ENCODE measurements at places on chromosomes 6 and 20. TPM values are rescaled to one million over a fixed set of nuclear protein-coding genes. Genes with fewer than 3 reads are reported as not detected.

- DNase-seq: no peak
- H3K27me3 ChIP-seq: no peaks in the 10 kb centered on the region
- no peak overlapping the region for H3K27ac ChIP-seq
- no peak overlapping the region for H3K4me3 ChIP-seq
- no peaks in the 10 kb centered on the region for H3K4me1 ChIP-seq
- no peaks in the 10 kb centered on the region for H3K36me3 ChIP-seq
Observed at GRCh38 chr6:126805861-126806260, 312.6 kb upstream of the RSPO3 start.

- H3K27ac ChIP-seq: peak overlapping the region; percentile 83
- peak; percentile 21 for DNase-seq
- peaks cover 7% of the 10 kb centered on the region for H3K4me1 ChIP-seq
- peak overlapping the region; percentile 35 for H3K4me3 ChIP-seq
Observed at GRCh38 chr6:166365221-166365620, 17.5 kb downstream of the MPC1 start.

DNA sequence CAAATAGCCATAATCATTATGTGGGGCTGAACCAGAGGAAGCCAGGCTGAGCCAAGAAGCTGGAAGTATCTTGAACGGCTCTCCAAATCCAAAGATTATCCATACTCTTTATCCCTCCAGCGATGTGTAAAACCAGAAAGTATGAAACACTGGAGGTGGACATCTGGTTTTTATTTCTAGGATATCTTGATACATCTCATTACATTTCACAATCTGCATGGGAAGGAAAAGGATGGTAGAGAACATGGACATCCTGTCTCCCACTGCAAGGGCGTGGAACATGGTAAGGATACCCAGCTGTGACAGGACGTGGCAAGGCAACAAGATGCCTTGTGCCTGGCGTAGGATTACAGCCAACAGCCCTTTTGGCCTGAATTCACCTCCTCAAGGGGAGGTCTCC is 20.1 kb downstream of the TRIM27 start:
- H3K4me1 ChIP-seq: no peaks in the 10 kb centered on the region
- DNase-seq: no peak
- no peak overlapping the region for H3K4me3 ChIP-seq
- no peak overlapping the region for H3K27ac ChIP-seq
- H3K36me3 ChIP-seq: peaks cover 30% of the 10 kb centered on the region
- no peaks in the 10 kb centered on the region for H3K27me3 ChIP-seq

GRCh38 chr6:42427871-42428270 is 23.9 kb downstream of the TRERF1 start:
- H3K36me3 ChIP-seq: no peaks in the 10 kb centered on the region
- H3K27me3 ChIP-seq: no peaks in the 10 kb centered on the region
- DNase-seq: no peak
- no peak overlapping the region for H3K4me3 ChIP-seq
- peaks cover 6% of the 10 kb centered on the region for H3K4me1 ChIP-seq

DNA sequence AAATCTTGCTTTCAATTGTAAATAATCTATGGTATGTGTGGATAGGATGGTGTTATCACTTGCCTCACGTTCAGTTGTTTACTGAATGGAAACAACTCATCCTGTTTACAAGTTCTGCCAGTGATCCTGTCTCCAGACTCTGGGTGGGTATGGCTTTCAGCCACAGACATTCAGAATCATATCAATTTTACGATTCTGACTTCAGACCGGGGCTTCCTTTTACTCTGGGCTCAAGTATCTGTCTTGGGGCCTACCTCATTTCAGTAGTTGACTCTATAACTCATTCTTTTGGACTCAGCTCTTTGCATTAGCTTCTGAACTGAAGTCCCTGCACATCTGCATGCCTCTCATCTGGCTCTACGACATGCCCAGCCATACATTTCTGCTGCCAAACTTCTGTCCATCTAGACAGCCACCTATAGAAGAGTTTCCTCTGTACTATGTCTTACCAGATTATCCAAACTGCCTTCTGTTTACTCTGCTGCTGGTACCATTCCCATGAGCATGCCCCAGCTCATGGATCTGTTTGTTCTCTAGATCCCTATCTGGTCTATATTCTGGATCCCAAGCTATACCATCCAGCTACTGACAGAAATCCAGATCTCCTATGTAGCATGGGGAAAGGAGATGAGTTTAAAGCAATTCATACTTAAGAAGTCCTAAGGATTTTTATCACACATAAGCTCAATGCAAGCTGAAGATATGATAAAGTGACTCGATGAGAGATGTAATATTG is 34.3 kb downstream of the FYN start:
- H3K4me1 ChIP-seq: peaks cover 28% of the 10 kb centered on the region
- H3K27ac ChIP-seq: no peak overlapping the region
- H3K4me3 ChIP-seq: no peak overlapping the region
- no peak for DNase-seq
- no peaks in the 10 kb centered on the region for H3K36me3 ChIP-seq

- H3K4me1 ChIP-seq: peaks cover 9% of the 10 kb centered on the region
- no peaks in the 10 kb centered on the region for H3K36me3 ChIP-seq
- H3K27ac ChIP-seq: no peak overlapping the region
- no peak overlapping the region for H3K4me3 ChIP-seq
- DNase-seq: no peak
- no peaks in the 10 kb centered on the region for H3K27me3 ChIP-seq
Observed at GRCh38 chr20:3815703-3816315, 4.5 kb upstream of the AP5S1 start.

DNA sequence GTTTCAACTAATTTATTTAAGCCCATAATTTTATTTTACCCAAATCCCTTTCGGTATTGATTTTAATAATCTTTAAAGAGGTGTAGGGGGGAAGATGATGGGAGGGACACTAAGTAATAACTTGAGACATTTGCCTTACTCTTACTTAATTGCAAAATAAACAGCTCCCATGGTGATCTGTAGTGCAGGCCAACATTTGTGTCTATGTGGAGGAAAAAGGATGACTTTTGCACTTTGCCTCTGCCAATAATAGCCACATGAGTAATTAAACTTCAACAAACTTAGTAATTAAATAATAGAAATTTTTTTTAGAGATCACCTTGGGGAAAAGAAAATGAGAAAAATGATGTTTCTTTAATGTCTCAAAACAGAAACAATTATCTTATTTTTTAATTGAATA is 29.9 kb upstream of the CD2AP start:
- no peaks in the 10 kb centered on the region for H3K4me1 ChIP-seq
- H3K27me3 ChIP-seq: no peaks in the 10 kb centered on the region
- no peak overlapping the region for H3K27ac ChIP-seq
- DNase-seq: no peak
- H3K36me3 ChIP-seq: no peaks in the 10 kb centered on the region

GRCh38 chr6:167027308-167027707 is 28.1 kb downstream of the CEP43 start:
- peaks cover 28% of the 10 kb centered on the region for H3K36me3 ChIP-seq
- DNase-seq: no peak
- H3K4me1 ChIP-seq: no peaks in the 10 kb centered on the region
- H3K4me3 ChIP-seq: no peak overlapping the region
- no peak overlapping the region for H3K27ac ChIP-seq
- H3K27me3 ChIP-seq: no peaks in the 10 kb centered on the region

The SMLR1 gene
- not detected for total RNA-seq

- no peak overlapping the region for H3K4me3 ChIP-seq
- no peaks in the 10 kb centered on the region for H3K36me3 ChIP-seq
- H3K27ac ChIP-seq: no peak overlapping the region
- H3K4me1 ChIP-seq: peaks cover 9% of the 10 kb centered on the region
- no peaks in the 10 kb centered on the region for H3K27me3 ChIP-seq
Observed at GRCh38 chr6:34511915-34512737, 44.0 kb downstream of the SPDEF start.

The OPRM1 gene
- total RNA-seq: not detected

DNA sequence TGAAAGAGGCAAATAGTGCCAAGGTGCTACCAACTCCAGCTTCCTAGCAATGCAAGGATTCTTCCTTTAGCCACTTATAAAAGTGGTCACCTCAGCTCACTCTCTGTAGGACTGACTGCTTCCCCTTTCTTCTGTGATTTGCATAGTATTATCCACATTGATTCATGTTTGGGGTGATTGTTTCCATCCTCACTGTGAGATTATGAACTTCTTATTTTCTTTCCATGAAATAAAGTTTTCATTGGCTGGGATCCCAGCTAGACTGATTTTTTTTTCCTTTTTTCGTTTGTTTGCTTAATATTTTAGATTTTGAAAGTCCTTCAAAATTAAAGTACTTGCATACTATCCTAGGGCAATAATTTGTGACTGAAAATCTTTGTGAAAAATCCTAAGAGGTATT is 50.5 kb downstream of the EYA4 start:
- H3K36me3 ChIP-seq: no peaks in the 10 kb centered on the region
- H3K27me3 ChIP-seq: no peaks in the 10 kb centered on the region
- no peak overlapping the region for H3K27ac ChIP-seq
- DNase-seq: no peak
- no peak overlapping the region for H3K4me3 ChIP-seq

The RALY gene
- 166 TPM for total RNA-seq

All from thoracic aorta (tissue), 2 donors.